Cerebellum (tissue), 4 donors: ENCODE measurements at places on chromosomes 3 and 15. TPM values are rescaled to one million over a fixed set of nuclear protein-coding genes. Genes with fewer than 3 reads are reported as not detected.

ANKUB1 gene
- 0.36 TPM for total RNA-seq

FSD2 gene
- not detected for total RNA-seq

CHCHD6 gene
- 20.8 TPM for total RNA-seq

DNA sequence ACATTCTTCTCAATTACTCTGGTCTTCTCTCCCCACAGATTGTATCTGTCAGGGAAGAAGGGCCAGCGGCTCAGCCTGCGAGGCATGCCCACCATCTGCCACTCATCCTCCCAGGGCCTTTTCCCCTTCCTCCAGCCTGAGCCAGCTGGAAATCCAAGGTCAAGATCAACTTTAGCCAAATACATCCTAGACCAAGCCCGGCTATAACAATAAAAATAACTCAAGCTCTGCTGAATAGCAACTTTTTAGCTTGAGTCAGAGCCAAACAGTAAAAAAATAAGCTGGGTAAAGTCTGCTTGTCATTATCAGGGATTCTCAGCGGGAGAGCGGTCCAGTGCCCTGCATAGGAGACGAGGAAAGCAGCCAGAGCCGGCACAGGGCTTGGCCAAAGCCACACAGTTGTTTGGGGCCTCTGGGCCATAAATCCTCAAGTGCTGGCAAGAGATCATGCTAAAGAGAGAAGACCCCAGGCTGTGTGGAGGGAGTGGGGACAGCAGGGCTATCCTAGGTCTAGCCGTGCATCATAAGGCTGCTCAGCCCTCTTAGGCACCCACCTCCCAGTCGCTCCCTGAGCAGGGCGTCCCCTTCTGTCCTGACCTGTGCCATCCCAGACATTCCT lies 76.2 kb upstream of the HERC1 start:
- DNase-seq = peak; percentile 51

DNA sequence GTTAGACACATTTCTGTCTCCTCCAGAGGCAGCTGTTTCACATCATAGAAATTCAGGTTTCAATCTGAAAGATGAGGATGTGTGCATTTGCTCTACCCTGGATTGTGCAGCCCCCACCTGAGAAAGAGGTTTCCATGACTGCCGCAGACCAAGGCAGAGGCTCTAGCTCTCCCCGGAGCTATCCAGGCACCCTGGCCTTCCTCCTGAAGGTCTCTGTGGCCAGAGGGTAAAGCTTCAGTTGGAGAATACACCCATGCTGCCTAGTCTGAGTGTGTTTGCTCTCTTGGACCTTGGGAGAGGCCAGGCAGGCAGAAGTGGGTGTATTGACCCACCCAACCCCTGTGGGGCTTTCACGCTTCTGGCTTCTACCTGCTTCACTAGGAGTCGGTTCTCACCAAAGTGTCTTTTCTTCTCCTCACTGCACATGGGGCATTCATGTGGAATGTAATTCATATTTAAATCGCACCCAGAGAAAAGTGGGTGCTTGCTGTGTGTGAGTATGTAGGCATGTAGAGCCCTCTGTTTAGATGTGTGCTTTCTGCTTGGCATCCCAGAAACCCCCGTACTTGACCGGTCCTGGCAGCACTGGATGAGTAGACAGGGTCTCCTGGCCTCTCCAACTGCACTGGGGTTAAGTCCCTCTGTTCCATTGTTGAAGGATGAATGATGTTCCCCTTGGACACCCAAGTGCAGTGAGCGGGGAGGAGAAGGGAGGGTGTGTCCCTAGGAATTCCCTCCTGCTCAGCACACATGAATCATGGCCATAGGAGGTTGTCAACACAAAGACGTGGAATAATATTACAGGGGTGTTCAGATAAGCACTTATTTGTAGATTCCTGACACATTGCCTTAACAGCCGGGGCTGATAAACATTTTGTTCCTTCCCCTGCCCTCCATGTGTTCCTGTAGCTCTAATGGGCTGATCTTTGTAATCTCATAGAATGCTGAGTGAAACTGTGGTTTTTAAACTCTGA lies 20.3 kb upstream of the RAB6B start:
- no peak for DNase-seq

DNA sequence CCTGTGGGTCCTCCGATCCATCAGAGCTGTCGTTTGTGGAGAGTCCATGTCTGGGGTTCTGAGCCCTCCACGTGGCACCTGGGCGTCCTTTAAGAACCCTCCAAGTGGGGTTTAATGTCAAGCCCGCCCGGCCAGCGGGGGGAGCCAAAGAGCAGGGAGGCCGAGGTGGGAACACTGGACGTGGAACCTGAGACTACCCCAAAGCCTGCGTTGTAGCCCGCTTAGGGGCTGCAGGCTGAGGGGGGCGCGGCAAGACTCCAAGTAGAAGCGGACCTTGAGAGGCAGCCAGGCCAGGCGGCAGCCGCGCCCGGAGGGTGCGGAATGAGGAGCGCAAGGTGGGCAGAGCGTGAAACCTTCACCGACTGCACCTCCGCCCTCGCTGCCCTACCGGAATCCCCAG lies 126.2 kb upstream of the ATP10A start:
- no peak for DNase-seq

DNA sequence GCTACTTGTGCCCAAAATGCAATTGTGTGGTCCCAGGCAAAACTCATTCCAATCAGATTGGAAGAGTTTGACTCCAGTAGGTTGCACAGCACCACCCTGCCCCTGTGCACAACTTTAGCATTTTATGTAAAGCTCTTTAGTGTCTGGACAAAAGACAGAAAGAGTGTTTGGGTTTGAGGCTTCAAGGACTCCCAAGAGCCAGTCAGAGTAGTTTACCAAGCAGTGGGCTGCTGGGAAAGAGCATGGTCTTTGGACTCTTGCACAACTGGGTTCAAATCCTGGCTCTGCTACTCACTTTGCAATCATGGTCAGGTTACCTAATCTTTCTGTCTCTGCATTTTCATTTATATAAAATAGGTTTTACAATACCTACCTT lies 75.8 kb upstream of the UMPS start:
- DNase-seq = no peak

GRCh38 chr3:55065331-55065730 lies 137.5 kb upstream of the LRTM1 start:
- DNase-seq = no peak
